ENCODE measurements at places on chromosomes 6 and 20.

GRCh38 chr6:48626421-48626820 lies 515.4 kb upstream of the PTCHD4 start:
- no peak for DNase-seq

DNA sequence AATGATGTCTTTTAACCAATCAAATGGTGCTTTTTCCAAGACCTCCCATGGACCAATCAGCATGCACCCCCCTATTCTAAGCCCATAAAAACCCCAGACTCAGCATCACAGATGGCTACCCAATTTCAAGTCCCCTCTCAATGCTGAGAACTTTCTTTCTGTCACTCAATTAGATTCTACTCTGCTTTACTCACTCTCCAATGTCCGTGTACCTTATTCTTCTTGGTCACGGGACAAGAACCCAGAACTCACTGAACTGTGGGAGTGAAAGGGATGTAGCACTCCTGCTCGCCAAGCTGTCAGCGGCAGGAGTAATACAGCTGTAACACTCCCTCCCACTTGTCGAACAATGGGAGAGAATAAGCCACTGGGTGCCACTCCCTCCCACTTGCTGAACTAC lies 20.8 kb upstream of the MAP7 start:
- DNase-seq: no peak

DNA sequence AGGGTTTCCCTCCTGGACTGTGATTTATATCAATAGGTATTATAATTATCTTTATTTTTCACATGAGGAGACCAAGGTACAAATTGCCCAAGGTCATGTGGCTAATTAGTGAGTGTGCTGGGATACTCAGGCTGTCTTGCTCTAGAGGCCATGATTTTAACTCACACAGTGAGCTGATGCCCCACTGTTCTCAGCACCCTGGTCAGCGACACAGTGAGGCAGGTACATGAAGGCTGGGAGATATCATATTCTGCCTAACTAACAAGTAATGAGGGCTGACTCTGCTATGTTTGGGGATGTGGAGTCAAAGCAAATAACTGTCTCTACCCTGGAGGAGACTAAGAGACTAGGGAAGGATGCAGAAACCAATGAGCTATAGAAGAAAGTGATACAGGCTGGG lies 501.1 kb downstream of the PTPRT start:
- no peak for DNase-seq

- DNase-seq: no peak
These were observed 65.8 kb downstream of the TBC1D7 start for GRCh38 chr6:13262302-13263230.

DNA sequence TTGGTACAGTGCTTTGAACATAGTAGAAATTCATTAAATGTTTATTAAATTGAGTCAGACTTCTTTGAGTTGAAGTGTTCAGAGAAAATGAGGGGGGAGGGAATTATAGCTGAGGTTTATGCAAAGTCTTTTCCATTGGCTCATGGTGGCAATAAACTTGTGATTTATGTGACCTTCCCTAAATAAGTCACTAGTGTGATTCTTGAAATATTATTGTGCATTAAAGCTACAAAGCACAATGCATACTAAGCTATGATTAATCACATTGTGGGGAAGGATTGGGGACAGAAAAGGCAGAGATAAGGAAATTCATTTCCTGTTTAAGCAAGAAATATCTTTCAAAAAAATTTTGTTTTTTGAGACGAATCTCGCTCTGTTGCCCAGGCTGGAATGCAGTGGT lies 877.5 kb downstream of the TFAP2A start:
- no peak for DNase-seq

DNA sequence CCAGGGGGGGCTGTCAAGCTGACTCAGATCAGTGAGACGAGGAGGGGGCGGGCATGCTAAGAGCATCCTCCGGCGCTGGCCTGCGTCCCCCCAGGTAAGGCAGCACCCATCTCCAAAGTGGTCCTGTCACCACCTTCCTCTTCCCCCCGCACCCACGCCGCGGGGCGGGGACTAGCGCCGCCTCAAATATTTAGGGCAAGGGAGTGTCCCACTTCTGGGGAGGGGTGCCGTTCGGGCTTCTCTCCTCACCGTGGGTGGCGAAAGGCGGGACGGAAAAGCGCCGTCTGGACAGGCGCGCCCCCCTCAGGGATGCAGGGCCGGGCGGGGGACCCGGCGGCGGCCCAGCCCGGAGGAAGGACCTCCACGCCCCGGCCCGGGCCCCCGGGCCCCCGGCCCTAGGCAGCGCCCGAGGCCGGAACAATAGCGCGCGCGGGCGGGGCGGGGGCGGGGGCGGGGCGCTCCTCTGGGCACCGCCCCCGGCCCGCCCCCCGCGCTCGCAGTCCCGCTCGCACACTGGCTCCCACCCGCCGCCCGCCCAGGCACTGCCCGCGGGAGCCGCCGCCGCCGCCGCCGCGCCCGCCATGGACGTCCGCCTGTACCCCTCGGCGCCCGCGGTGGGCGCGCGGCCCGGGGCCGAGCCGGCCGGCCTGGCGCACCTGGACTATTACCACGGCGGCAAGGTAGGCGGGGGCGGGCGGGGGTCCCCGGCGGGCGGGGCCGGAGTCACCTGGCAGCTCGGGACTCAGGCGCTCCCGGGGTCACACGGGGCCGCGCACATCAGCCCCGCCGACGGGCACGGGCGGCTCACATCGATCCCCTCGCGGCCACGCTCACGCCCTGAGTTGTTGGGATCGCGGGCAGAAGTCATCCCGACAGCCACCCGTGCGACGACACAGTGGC lies at the start of gene TOX2:
TOX2 (plus strand) TSS at position 542 of the 900 bp plus-strand sequence; CDS start at position 582, 40 bp downstream.
- DNase-seq: no peak

GRCh38 chr6:100468016-100468622 lies 3.4 kb upstream of the SIM1 start:
- no peak for DNase-seq

- no peak for DNase-seq
These were observed 31.6 kb upstream of the LY86 start for GRCh38 chr6:6556738-6557503.

- DNase-seq: no peak
These were observed 43.7 kb downstream of the GRM4 start for GRCh38 chr6:34102099-34102656.

- no peak for DNase-seq
These were observed 162.0 kb upstream of the EPHA7 start for GRCh38 chr6:93581371-93581770.

DNA sequence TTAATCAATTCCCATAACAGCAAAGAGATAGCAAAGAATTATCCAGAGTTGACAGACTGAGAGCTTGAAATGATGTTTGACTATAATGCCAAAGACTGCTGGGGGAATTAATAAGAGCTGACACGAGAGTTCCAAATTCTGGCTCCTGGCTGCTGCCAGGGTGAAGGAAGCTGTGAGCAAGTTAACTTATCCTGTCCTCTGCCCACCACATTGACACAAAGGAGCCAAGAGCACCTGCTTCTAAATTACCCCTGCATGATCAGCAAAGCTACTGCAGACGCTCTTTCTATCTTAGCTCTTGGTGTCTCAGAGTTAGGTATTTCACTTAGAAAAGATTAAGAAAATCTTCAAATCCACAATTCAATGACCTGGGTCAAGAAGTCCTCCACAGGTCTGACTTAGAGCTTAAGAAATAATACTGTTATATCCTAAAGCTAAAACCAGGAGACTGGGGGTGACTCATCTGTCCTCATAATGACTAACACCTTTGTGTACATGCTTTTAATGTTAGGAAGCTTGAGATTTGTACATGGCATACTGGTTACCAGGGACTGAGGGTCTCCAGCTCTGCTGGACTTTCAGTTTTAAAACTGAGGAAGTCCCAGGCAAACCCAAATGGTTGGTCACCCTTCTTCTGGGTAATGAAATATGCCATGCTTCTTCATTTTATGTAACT lies 13.2 kb upstream of the FRK start:
- peak; percentile 58 for DNase-seq

- no peak for DNase-seq
These were observed 132.7 kb downstream of the FYN start for GRCh38 chr6:111740506-111740905.

DNA sequence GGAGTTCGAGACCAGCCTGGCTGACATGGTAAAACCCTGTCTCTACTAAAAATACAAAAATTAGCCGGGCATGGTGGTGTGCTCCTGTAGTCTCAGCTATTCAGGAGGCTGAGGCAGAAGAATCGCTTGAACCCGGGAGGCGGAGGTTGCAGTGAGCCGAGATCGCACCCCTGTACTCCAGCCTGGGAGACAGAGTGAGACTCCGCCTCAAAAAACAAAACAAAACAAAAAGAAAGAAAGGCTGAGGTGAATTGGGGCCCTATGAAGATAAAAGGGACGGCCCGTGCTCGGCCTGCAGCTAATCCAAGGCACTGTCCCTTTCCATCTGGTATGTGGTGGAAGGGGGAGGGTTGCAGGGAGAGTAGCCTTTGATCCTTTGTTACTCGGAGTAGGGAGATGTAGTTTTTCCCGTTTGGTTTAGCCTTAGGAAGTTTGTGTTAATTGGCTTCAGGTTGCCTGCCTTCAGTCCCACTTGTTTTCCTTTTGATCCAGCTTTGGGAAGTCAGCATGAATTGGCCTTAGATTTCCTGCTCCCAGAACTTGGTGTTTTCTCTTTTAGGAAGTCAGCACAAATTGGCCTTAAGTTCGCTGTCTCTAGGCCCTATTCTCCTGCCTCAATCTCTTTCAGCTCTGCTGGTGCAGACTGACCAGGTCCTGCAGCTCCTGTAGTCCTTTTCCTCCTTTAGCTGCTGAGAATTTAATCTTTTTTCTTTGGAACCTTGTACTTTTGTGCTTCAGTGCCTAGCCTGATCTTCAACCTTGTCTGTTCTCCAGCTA lies 36.1 kb upstream of the PAQR8 start:
- no peak for DNase-seq

- no peak for DNase-seq
These were observed 181.9 kb downstream of the GMPR start for GRCh38 chr6:16420337-16420714.

GRCh38 chr6:20197251-20197650 lies 15.0 kb downstream of the MBOAT1 start:
- DNase-seq: no peak

DNA sequence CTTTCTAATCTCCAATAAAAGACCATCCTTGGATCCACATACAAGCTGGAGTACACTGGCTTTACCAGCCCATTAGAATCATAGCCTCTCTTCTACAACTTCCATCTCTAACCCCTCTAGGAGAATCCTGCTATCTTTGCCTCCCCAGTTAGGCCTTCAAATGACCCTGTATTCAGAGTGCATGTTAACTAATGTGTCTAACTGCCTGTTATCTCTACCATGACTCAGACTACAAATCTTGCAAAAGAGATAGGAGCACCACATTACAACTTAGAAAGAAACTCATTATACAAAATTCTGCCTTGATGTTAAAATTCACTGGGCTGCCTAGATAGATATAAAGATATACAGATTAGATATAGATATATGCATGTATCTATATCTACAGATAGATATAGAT lies 28.2 kb downstream of the GPR63 start:
- no peak for DNase-seq

DNA sequence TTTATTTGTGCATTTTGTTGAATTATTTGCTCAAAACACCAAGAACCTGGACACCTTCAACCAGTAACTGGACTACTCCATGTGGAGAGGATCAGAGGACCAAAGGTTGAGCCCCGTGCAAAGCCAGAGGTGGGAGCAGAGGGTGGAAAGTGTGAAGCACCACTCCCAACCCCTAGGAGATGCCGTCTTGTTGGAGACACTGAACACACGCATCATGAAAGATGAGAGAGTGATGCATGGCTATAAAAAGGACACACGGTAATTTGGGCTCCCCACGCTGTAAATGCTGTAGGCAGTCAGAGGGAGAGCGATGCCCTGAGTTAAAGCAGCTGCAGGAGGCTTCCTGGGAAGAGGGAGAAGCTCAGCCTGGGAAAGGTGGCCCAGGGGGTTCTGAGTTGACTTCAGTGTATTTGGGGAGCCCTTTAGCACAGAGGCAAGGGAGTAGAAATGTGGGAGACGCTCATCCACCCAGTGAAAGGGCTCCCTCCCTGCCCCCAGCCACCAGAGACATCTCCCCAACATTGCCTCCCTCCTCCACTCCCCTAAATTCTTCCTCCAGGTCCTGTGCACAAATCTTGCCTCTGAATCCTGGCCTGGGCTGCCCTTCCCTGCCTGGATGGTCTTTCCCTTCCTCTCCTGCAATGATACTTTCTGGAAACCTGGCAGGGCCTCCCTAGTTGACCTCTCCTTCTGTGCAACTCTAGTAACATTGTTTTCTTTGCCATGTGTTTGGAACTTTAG lies 55.8 kb upstream of the IYD start:
- DNase-seq: no peak

DNA sequence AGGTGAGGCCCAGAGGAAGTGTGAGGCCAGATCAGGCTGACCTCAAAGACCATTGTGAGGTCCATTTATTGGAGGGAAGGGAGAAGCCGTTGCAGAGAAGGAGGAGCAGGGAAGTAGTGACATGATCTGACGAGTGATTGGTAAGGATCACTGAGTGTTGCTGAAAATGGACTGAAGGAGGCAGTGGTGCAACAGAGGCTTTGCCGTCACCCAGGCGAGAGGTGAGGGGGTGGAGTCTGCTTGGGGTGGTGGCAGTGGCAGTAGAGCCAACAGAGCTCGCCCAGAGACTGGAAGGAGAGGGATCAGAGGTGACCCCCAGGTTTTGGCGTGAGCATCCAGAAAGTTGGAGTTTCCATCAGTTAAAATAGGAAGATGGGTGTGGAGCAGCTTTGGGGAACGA lies 67.9 kb upstream of the CLDN20 start:
- no peak for DNase-seq

GRCh38 chr6:126198631-126199030 lies 141.3 kb upstream of the CENPW start:
- no peak for DNase-seq

- no peak for DNase-seq
These were observed 283.9 kb upstream of the MAN1A1 start for GRCh38 chr6:119633461-119633860.

- no peak for DNase-seq
These were observed 24.5 kb upstream of the TCP11 start for GRCh38 chr6:35165630-35166071.

DNA sequence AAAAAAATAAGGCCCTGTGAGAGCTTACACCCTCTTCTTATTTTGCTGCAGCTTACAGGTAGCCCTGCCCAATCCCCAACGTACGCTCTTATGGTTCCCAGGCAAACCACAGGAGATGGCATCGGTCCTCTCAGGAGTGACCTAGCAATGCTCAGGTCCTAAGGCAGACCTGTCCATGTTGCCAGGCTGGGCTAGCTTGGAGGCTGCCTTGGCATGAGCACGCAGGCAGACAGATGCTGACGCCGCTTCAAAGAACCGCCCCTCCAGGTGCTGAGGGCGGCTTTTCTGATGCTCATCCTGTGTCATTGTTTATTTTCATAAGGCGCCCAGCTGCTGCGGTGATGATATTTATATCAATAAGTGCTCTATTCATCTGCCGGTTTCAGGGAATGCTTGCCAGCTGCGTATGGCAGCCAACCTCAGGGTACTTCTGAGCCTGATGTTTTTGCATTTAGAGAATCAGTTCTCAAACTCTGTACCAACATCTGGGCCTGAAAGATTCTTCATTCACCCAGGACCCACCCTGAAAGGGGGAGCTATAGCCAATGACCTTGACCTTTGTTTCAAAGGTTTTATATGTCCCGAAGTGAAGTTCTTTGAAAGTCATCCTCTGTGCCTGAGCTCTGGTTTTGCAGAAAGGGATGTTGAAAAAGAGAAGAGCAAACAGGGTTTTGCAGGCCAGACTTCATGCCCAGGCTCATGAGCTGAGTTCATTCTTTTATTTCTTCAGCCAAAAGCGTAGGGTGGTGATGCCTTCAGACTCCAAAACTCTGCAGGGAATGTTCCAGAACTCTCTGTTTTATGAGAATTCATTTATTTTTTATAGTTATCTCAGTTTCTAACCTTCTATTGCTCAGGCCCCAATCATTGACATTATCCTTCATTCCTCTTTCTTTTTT lies 475.6 kb upstream of the CHD6 start:
- no peak for DNase-seq
